Neural crest cell (in vitro differentiated cells): ENCODE measurements at places on chromosomes 7 and 10. TPM values are rescaled to one million over a fixed set of nuclear protein-coding genes. Genes with fewer than 3 reads are reported as not detected.

- no peak for DNase-seq
Measured at GRCh38 chr7:8783229-8783628, 349.8 kb downstream of the NXPH1 start.

GPR85 gene
- total RNA-seq, result 1.6 and 2.5 TPM in 2 replicates

IKZF1 gene
- total RNA-seq, result 5.9 and 8.5 TPM in 2 replicates

LIPK gene
- total RNA-seq, result not detected in 2 replicates
